ENCODE measurements at places on chromosomes 2 and 18.

DNA sequence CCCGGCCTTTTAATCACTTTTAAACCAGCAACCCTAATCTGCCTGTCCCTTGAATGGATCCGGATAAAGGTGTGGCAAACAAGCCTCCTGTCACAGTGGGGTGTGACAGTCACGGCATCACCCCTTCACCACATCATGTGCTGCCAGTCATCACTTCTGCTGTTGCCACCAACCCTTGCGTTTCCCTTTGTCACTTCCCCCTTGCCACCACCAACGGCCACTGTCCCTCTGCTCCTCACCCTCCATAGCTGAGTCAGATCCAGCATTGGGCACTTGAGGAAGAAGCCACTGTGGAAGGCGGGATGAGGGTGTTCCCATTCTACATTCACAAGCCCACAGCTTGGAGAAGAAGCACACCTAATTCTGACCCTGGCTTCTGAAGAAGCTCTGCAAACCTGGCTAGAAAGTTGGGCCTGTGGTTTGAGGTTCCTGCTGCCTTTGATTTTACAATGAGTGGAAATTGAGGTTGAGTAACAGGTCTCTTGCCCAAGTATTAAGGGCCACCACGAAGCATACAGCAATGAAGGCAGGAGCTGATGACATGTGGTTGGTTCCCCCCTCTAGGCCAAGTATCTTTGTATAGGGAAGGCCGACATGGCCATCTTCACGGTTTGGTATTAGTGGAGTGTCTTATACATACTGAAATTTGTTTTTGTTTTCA lies 22.9 kb upstream of the DARS1 start:
- DNase-seq = peak; percentile 34

DNA sequence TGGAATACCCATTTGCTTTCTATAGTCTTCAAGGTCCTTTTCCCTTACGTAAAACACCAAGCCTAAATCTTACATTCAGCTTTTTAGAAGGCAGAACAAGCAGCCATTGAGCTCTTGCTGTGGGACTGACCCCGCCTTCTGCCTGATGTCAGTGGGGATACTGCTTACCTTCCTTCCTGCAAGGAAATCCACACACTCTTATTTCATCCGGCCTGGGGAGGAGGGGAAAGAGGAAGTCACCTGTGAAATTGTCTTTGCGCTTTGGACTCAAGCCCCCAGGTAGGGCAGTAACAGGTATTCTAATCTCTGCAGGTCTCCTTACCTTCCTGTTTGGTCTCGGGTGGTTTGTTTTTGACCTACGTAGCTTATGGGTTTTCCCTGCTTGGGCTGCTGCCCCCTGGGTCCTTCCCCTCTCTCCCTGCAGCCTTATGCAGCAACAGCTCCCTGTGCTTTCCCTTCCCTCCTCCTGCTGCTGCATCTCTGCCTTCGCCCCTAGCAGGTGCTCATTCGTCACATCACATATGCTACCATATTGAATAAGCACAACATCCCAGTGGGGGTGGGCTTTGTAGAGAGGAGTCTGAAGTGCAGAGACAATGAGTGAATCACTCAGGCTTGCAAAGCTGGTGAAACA lies 402.5 kb upstream of the TRIB2 start:
- no peak for DNase-seq

DNA sequence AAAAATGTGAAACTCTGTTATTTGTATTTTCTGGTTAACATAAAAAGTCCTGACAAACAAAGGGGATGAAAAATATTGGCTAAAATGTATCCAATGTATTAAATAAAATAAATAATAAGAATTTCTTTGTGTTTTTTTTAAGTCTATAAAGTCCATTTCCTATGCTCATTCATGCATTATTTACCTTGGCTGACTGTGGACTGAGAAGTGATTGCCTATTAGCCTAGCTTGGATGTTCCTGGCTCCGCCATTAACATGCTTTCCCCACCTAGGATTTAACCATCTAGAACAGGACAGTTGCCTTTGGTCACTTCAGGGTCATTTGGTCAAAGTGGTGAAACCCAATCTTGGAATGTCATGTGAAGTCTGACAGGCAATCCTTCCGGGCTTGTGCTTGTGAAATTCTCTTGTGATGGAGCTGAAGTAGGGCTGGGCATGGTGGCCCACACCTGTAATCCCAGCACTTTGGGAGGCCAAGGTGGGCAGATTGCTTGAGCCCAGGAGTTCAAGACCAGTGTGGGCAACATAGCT lies 60.4 kb upstream of the TANC1 start:
- no peak for DNase-seq

DNA sequence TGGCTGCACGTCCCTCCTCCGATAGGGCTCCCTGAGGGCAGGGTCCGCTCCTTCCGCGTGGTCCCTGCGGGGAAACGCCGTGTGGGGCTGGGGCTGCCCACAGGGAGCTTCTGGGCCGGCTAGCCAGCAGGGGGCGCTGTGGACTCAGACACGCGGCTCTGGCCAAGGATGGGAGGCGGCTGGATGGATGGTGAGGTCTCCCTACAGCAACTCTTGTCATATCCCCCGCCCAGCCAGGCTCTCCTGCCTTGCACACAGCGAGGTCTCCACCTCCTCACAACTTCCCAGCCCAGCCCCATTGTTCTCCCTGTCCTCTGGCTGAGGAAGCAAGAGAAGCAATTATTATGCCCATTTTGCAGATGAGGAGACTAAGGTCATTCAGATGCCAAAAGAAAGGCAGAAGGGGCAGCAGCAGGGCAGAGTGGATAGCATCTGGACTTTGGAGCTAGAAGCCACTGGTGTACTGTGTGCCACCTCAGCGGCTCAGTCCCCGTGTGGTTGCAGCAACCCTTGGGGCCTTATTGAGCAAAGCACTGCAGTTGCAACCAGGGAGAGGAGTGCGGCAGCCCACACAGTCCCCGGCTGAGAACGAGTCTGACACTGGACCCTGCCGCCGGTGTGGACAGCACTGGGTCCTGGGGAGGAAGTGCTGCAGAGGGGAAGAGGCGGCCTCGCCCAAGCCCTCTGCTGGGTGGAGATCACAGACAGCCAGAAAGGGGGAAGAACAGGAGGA lies 99.0 kb downstream of the ZFP36L2 start:
- peak; percentile 89 for DNase-seq

DNA sequence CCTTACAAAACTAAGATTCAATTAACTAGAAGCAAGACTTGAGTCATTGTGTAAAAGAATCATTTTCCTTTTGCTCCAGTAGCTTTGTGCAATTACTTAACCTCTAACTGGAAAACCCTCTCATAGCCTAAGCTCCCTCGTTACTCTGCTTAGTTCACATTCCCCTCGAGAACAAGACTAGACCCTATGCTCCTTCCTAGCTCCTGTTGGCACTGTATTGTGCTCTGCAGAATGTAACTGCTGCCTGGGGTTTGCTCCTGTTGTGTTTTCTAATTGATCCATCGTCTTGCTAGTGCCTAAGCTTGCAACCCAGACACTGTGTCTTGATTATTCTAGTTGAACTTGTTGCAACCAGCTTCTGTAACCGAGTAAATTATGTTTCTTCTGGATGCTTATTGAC lies 347.0 kb downstream of the ZNF804A start:
- DNase-seq = no peak

DNA sequence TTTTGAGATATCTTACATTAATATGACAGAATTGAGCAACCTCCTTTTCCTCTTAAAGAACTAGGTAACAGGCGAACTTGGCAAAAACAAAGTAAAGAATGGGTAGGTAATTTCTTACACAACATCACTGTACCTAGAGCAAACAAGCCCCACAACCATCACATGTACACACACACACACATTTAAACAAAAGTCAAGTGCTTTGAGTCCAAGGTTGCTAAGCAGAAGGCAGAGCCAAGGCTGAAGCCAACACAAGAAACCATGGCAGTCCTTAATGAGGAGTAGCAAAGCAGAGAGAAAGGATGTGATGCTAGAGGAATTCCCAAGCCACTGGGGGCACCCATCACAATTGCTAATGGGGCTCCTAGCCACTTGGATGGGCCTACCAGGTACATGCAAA lies 164.1 kb downstream of the PAX3 start:
- no peak for DNase-seq

DNA sequence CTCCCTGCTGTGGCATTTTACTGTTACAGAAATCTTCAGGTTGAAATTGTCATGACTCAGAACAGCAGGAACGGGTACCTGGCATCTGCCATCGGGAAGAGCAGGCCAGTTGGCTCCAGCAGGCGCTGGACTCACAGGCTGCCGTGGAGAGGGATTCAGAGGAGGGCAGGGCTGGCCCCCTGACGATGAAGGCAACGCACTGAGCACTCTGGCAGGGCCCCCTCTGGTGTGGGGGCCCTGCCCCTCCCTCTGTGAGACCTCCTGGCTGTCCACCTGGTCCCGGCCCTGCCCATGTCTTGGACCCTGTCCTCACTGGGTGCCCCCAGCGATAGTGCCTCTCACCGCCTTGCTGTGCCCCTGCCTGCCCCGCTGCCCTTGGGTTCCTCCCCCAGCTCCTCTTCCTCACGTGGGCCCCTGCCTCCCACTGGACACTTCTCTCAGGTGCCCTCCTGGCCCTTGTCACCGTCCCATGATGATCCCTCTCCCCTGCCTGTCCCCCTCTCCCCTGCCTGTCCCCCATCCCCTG lies 23.3 kb upstream of the ALLC start:
- DNase-seq = no peak

GRCh38 chr2:65710779-65711295 lies 278.4 kb upstream of the SPRED2 start:
- no peak for DNase-seq

DNA sequence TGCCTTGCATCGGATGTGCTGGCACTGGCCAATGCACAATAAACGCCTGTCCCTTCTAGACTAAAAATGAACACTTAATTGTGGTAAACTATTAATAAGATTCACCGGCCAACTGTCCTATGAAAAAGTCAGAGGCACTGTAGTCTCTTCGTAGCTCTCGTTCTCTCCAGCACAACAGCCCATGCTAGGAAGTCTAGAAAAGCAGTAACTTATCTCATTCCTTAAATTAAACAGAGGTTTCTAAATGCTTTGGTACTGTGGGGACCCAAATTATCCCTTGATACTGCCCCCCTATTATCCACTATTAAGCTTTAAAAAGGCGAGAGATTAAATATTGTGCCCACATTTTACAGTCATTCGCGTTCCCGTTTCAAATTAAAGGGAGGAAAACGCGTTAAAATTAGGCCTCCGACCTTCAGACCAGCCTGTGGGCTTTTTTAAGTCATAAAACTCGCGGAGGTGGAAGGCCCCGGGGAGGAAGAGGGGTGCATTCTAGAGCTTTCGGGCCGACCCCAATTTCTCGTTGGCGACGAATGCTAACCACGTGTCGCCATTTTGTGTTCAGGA lies 1.5 kb upstream of the PCBP1 start:
- DNase-seq = no peak

- no peak for DNase-seq
Observed at GRCh38 chr2:167335541-167335992, 447.3 kb downstream of the XIRP2 start.

DNA sequence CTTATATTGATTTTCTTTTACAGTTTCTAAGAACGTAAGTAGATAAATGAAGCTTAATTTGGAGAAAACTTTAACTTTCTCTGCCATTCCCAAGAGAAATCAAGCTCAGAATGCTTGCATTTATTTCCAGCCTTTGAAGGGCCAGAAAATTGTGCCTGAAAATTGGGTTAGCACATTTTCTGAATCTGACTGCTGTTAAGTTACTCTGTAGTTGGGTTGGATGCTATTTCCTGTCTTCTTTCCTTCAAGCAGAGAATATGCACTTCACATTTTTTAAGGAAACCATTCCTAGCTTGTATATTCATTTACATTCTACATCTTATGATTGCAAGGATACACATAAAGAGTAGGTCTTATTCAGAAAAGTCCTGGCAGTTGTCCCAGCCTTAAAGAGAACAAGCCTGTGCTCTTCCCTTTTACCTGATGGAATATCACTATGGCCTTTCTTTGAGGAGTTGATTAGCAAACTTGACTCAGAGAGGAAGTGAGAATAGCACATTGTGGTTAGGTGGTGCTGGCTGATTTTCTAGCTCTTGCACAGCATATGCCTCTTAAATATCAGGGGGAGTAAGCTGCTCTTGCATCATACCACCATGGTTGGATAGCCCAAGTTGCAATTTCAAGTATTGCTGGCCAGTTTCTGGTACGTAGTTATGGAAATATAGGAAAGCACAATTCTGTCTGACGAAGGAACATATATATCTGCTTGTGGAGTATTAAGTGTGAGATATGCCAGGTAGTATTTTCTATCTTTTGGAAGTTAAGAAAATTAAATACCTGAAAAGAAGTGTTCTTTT lies 133.7 kb downstream of the COMMD1 start:
- no peak for DNase-seq

DNA sequence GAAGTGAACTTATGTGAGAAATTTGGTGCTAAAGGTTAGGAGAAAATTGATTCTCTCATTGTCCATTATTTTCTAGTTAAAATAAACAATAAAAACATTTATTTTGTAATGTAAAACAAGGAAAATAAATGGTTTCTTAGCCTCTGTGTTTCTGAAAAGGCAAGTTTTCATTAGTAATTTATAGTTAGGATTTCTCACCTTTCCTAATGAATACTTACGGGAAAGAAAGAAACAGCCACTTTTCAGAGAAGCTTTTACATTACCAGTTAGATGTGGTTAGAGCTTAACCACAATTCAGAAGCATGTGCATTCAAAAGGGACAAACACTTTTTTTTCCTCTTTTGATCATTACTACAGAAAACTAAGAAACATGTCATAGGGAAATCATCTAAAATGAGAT lies 18.8 kb downstream of the NEMP2 start:
- no peak for DNase-seq

GRCh38 chr18:51070545-51070944 lies 40.5 kb downstream of the SMAD4 start:
- no peak for DNase-seq

- no peak for DNase-seq
Observed at GRCh38 chr2:19982268-19982667, 7.6 kb downstream of the WDR35 start.

GRCh38 chr2:173715441-173715840 lies 249.7 kb downstream of the SP3 start:
- DNase-seq = no peak

Data from effector CD4-positive, alpha-beta T cell (primary cell).